Omental fat pad (tissue), 4 donors: ENCODE measurements at places on chromosomes 12 and 14.

DNA sequence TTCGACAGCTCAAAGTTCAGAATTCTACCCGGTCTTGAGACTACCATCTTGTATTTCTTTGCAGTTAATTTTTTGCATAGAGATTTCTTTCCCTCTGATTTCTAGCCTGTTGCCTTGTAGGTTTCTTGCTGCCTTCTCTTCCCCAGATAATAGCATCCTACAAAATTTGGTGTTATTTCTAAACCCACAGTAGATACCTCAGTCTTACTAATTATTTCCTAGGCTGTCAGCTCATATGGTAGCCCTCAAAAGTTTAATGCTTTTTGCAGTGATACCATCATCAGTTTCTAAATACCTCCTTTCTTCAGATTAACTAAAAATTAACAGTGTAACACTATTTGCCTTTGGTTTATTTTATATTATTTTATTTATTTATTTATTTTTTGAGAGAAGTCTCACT is 61.9 kb upstream of the TMPO start:
- DNase-seq = no peak

DNA sequence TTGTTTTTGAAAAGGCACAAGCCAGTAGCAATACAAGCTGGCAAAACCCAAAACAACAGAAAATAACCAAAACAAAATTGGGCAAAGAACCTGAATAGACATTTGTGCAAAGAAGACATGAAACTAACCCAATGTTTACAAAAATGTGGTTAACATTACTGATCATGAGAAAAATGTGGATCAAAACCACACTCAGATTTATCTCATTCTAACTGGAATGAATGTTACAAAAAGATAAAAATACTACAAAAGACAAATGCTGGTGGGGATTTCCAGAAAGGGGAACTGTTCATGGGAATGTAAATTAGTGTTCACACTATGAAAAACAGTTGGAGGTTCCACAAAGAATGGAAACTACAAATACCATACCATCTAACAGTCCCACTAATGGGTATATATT is 26.6 kb downstream of the ASCL4 start:
- DNase-seq = no peak

DNA sequence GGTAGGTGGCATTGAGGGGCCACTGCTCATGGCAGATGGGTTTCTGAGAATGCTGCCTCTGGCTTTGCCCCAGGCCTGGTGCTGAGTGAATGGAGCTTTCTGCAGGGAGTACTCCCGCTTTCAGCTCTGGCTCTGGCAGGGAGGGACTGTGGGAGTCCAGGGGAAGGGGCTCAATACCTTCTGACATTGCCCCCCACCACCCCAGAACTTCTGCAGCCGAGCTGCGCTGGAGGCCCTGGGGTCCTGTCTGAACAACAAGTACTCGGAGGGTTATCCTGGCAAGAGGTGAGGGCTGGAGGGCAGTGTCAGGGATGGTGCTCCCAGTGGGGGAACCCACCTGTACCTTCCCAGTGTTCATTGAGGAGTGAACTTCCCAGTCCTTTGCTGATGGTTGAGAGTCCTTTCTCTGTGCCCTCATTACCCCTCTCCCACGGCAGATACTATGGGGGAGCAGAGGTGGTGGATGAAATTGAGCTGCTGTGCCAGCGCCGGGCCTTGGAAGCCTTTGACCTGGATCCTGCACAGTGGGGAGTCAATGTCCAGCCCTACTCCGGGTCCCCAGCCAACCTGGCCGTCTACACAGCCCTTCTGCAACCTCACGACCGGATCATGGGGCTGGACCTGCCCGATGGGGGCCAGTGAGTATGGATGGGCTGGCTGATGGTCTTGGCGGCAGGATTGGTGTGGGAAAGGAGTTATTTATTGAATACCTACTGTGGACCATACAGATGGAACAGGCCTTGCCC is 1.9 kb downstream of the SHMT2 start:
- no peak for DNase-seq

DNA sequence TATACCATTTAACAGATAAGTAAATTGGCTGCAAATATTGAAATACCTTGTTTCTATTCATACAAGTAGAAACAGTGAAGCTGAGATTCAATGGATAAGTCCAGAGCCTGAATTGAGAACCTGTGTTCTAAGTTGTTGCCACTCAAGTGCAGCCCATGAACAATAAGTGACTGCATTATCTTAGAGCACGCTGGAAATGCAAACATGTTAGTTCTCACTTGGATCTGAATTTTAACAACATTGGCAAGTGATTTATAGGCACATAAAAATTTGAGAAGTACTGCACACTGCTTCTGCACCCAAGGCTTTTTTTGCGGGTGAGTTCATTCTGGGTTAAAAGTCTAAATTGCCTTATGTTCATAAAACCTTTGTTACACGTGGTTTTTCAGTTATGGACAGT is 484.3 kb downstream of the NAV3 start:
- DNase-seq = no peak

DNA sequence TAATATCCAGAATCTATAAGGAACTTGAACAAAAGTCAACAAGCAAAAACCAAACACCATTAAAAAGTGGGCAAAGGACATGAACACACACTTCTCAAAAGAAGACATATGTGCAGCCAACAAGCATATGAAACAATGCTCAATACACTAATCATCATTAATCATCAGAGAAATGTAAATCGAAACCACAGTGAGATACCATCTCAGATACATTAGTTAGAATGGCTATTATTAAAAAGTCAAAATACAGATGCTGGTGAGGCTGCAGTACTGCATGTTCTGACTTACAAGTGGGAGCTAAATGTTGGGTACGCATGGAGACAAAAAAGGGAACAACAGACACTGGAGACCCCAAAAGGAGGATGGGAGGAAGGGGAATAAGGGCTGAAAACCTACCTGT is 67.1 kb downstream of the BLTP3B start:
- DNase-seq = no peak

DNA sequence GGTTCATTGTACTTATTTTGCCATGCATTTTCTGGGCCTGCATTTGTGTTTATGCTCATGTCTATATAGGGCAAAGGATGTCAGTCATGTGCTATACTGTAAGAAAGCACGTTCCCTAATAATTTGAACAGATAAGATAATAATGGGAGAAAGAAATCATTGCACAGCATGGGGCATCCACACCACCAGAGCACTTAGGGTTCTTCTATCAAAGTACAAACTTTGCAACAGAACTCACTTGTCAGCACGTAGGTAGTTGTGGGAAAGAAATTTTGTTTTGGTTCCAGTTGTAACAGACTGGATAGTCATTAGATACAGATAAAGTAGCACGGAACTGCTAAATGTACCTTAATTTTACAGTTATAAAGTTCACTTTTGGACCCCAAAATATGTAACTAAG is 10.1 kb downstream of the PPP1CC start:
- DNase-seq = no peak

GRCh38 chr14:24437020-24437735 is 5.4 kb downstream of the SDR39U1 start:
- no peak for DNase-seq

DNA sequence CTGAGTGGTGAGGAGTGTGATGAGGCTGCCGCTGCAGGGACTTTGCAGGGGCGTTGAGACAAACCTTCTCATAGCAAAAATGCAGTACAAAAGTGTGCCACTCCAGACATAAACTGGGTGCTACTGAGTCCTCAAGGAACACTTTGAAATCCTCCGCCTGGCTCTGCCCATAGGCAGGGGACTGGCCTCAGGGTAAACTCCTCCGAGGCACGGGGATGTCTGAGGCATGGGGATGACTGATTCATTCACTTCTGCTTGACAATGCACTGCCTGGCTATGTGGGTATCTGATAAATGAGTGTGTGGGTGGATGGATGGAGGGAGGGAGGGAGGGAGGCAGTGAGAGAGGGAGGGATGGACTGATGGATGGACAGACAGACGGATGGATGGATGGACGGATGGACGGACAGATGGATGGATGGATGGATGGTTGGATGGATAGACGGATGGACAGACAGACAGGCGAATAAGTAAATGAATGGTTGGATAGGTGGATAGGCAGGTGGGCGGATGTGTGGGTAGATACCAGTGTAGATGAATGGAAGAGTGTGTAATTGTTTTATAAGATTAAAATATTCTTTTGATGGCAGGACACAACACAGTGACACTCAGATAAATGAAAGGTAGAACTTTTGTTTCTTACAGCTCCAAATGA is 2.1 kb upstream of the BDKRB2 start:
- no peak for DNase-seq

GRCh38 chr14:104099096-104100041 is 13.9 kb downstream of the ASPG start:
- no peak for DNase-seq

- DNase-seq = no peak
Measured at GRCh38 chr12:132071040-132071810, 72.9 kb downstream of the DDX51 start.

- DNase-seq = no peak
Measured at GRCh38 chr12:100326208-100326607, 30.7 kb upstream of the SLC17A8 start.

DNA sequence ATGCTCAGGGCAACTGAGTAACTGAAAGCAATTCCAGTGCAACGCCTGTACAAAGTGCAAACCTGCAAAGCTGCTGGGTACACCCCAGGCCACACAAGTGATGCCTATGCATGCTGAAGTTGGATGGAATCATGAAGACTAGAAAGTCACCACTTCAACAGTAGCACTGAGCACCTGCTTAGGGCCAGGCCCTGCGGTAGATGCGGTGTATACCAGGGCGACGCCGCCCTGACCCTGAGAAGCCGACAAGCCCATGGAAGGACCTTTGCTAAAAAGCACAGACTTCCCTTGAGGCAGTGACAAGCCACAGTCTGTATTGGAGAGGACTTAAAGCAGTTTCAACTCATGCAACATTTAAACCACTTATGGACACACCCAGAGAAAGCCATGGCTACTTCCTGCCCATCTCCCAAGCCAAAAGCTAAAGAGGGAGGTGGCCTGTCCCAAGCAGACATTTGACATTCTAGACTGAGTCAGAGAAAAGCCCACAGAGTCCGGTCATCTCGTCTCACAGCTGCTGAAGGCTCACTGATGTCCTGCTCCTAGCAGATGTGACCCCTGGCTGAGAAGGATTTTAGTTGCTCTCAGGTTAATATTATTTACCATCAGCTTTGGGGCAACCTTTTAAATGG is 843.9 kb upstream of the TMEM132C start:
- DNase-seq = no peak

DNA sequence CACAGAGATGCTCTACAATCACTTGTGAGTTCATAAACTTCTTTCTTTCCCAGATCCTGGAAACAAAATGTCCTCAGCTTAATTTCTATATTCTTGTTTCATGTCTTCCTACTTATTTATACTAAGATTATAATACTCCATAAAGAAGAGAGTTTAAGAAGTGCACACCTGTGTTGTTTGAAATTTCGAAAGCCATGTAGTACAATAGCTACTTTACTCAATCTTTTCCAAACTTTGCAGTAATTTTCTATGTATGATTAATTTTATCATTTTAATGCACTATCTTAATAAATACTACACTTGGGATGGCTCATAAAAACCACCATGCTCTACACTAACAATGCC is 300 bp upstream of the TTC5 start:
- no peak for DNase-seq

GRCh38 chr12:67786086-67786485 is 137.5 kb downstream of the DYRK2 start:
- DNase-seq = no peak

GRCh38 chr12:111858186-111858585 is 16.2 kb downstream of the MAPKAPK5 start:
- no peak for DNase-seq

GRCh38 chr12:39127401-39127800 is 222.0 kb upstream of the CPNE8 start:
- DNase-seq = no peak

DNA sequence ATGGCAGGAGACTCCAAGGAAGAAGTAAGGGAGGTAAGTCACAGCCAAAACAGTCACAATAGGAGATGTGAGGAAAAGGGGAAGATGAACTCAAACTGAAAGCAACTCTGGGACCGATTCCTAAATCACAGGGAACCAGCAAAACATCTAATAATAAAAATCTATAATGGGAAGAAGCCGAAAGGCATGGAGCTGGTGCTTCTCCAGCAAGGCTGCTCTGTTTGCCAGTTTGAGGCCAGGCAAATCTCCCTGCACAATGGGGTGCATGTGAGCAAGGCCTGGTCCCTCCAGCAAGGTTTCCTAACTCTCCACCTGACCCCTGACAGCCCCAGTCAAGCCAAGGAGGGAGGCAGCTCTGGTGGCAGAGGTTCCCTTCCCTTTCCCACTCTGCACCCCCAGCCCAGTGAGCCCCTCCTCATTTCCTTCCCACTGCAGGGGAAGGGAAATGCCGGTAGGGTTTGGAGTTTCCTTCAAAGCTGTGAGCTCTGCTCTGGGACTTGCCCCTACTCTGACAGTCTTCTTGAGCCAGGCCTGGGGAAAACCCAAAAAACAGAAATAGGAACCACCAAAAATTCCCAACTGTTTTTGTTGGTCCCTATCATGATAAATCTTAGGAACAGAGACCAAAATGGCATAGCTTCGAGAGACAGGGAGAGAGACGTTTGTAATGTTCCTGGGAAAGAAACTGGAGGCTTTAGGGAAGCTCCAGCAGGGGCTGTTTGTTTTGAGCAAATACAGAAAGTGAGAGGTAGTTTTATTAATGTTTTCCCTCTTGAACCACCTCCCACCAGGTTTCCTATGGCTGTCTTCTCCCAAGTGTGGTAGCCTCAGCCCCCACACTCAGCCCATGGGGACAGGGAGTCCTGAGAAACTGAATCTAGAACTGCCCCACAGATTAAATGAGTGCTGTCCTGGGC is 34.6 kb downstream of the FMNL3 start:
- DNase-seq = no peak

DNA sequence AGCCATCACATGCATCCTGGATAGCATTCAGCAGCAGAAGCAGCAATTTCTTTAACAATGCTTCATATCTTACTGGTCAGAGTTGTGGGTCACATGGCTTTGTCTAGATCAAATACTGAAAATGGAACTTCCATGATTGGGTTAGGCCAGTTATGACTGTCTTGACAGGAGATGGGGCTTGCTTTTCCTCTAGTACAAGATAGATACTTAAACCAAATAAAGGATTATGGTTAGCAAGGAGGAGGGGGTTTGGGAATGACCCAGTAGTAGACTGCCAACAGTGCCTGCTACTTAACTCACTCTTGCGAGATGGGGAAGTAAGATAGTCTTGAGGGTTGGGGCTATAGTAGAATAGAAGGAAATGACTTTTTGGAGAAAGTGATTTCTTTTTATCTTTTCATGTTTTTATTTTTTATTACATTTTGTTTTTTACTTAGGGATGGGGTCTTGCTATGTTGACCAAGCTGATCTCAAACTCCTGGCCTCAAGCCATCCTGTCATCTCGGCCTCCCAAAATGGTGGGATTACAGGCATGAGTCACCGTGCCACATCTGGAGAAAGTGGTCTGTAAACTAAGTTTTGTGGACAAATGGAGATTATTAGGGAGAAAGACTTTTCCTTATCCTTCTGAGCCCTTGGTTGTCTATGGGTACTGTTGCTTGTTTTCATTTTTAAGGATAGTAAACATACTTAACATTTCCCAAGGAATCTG is 37.6 kb downstream of the WNK1 start:
- DNase-seq = no peak

DNA sequence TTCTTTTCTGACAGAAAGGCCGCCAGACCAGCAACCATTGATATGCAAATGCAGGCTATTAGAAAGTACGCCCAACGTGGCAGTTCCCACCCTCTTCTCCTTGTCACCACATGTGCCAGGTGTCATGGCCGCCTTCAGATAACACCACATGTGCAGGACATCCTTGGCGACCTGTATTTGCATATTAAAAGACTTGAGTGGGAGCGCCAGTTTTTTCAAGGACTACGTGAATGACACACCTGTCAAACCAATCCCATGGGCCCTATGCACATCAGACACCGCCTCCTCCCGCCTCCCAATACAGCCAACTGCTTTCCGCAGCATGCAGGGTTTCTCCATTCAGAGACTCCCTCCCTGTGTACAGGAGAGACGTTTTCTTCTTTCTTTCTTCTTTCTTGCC is 318.6 kb upstream of the FAR2 start:
- no peak for DNase-seq
